Effector memory CD8-positive, alpha-beta T cell (primary cell): ENCODE measurements at places on chromosomes 4 and X.

- peaks cover 3% of the 10 kb centered on the region for H3K36me3 ChIP-seq
- peaks cover 71% of the 10 kb centered on the region for H3K27me3 ChIP-seq
Measured at GRCh38 chr4:7199129-7199725, 6.9 kb downstream of the SORCS2 start.

DNA sequence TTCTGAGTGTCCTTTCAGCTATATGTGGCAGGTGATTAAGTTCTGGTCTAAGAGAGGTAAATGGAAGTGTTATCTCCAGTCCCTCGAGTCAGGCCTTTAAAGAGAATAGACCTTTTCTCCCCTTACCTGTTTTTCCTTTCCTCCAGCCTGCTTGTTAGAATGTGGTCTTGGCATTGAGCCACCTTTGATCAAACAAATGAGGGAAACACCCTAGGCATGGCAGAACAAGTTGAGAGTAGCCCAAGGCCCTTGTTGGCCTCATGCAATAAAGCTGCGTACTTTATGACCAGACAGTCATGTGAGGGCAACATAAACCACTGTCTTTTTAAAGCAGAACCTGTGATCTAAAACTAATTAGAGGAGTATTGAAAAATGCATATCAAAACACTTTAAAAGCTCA is 13.2 kb upstream of the IL13RA2 start:
- H3K36me3 ChIP-seq, result no peaks in the 10 kb centered on the region
- no peaks in the 10 kb centered on the region for H3K27me3 ChIP-seq
- no peak overlapping the region for H3K4me3 ChIP-seq
- H3K4me1 ChIP-seq, result no peaks in the 10 kb centered on the region
- H3K27ac ChIP-seq, result no peak overlapping the region
- no peak for DNase-seq

DNA sequence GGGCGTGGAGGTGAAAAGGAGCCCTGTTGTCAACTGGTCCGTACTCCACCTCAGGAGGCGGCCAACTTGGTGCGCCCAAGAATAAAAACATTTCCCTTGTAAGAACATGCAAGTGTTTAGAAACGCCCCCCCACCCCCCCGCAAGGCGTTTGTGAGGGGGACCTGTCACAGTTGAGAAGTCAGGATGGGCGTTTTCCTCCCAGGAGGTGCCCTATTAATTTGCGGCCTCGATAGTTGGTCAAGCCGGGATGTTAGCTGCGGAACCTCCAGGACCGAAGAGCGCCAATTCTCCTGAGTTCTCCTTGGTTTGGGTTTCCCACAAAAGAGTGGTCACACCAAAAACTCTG is 651 bp upstream of the SAP30 start:
- DNase-seq, result no peak
- H3K4me1 ChIP-seq, result peaks cover 25% of the 10 kb centered on the region
- peak overlapping the region; percentile 97 for H3K27ac ChIP-seq
- H3K4me3 ChIP-seq, result peak overlapping the region; percentile 99

DNA sequence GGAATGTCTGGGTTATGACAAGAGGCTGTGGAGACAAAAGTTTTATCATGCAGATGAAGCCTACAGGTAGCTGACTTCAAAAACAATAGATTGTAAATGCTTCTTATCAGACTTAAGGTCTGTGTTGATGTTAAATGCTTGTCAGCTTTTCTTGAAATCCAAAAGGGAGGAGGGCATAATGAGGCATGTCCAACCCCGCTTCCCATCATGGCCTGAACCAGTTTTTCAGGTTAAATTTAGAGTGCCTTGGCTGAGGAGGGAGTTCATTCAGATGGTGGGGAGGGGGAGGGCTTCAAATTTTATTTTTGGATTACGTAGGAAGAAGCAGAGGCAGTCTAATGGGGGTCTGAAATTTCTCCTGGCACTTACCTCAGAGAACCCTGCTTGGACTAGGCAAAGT is 207.7 kb upstream of the HDX start:
- no peak overlapping the region for H3K27ac ChIP-seq
- no peak for DNase-seq
- no peaks in the 10 kb centered on the region for H3K4me1 ChIP-seq
- no peaks in the 10 kb centered on the region for H3K27me3 ChIP-seq
- no peaks in the 10 kb centered on the region for H3K36me3 ChIP-seq
- no peak overlapping the region for H3K4me3 ChIP-seq

- H3K36me3 ChIP-seq, result no peaks in the 10 kb centered on the region
- DNase-seq, result no peak
- H3K4me3 ChIP-seq, result no peak overlapping the region
- H3K27me3 ChIP-seq, result no peaks in the 10 kb centered on the region
- H3K27ac ChIP-seq, result no peak overlapping the region
Measured at GRCh38 chr4:129532573-129532972, 436.6 kb downstream of the C4orf33 start.

DNA sequence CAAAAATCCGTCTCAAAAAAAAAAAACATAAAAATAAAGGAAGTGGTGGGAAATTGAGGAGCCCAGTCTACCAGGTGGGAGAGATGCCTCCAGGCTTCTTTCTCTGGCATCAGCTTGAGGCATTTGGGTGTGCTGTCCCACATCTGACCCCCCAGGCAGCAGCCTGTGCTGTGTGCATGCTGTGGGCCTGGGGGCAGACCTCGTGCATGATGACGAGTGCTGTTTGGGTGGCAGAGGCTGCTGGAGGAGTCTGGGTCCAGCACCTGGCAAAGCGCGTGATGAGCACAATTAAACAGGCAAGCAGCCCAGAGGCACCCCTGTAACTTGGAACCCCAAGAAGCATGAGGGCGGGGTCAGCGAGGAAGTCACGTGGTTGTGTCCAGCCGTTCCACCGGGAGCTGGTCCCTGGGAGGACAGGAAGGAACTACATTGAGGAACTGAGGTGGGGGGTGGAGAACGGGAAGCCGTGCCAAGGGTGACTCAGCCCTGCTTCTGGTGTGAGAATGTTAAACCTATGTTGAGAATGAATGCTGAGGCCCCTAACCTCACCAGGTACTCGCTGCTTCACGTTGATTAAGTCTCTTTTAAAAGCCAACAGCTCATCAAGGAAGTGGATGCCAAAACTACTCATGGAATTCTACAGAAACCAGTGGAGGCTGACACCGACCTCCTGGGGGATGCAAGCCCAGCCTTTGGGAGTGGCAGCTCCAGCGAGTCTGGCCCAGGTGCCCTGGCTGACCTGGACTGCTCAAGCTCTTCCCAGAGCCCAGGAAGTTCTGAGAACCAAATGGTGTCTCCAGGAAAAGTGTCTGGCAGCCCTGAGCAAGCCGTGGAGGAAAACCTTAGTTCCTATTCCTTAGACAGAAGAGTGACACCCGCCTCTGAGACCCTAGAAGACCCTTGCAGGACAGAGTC is 6.1 kb downstream of the TACC3 start:
- no peaks in the 10 kb centered on the region for H3K27me3 ChIP-seq
- peaks cover 53% of the 10 kb centered on the region for H3K36me3 ChIP-seq
- no peak overlapping the region for H3K27ac ChIP-seq
- DNase-seq, result no peak

- no peaks in the 10 kb centered on the region for H3K27me3 ChIP-seq
- peaks cover 11% of the 10 kb centered on the region for H3K4me1 ChIP-seq
- H3K27ac ChIP-seq, result peak within 1 kb of the TSS; percentile 32
- peak within 1 kb of the TSS; percentile 16 for H3K4me3 ChIP-seq
- peaks cover 6% of the 10 kb centered on the region for H3K36me3 ChIP-seq
Measured at GRCh38 chr4:70721747-70722146, at the start of gene RUFY3. Gene RUFY3 (plus strand): TSS chr4:70721964. CDS start chr4:70722574, 610 bp downstream.

- H3K36me3 ChIP-seq, result no peaks in the 10 kb centered on the region
- peak; percentile 0 for DNase-seq
- no peak overlapping the region for H3K4me3 ChIP-seq
- no peaks in the 10 kb centered on the region for H3K4me1 ChIP-seq
- H3K27me3 ChIP-seq, result no peaks in the 10 kb centered on the region
Measured at GRCh38 chrX:111041018-111041462, 55.0 kb upstream of the PAK3 start.

DNA sequence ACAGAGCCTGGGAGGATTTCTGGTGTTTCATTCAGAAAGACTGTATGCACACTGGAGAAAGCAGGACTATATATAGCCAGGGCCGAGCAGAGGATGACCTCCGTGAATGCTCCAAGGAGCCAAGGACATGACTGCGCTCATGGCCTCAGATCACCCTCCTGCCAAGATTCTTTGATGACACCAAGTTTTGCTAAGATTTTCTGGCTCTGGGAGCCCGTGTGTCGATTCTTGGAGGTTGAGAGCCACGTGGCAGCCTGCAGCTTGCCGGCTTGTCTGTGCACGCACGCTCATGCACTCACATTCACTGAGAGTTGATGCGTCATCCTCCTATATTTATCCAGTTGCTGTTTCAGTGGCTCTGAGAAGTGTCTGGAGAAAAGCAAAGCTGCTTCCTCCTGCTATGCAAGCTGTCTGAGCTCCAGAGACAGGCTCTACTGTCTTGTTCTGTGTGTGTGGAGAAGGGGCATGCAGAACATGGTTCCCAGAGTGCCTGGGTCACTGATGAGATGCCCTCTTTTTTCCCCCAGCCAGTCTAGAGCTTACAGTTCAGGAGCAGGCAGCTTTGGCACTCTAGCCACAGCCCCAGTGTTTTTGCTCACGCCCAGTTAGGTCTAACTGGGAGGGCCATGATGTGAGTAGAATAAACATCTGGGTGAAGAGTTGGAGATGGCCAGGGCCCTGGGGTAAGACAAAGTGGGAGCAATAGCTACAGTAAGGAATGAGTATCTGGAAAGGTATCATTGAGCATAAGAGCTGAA is 64.9 kb upstream of the SCOC start:
- no peaks in the 10 kb centered on the region for H3K36me3 ChIP-seq
- no peak for DNase-seq
- no peak overlapping the region for H3K27ac ChIP-seq
- H3K4me1 ChIP-seq, result no peaks in the 10 kb centered on the region

DNA sequence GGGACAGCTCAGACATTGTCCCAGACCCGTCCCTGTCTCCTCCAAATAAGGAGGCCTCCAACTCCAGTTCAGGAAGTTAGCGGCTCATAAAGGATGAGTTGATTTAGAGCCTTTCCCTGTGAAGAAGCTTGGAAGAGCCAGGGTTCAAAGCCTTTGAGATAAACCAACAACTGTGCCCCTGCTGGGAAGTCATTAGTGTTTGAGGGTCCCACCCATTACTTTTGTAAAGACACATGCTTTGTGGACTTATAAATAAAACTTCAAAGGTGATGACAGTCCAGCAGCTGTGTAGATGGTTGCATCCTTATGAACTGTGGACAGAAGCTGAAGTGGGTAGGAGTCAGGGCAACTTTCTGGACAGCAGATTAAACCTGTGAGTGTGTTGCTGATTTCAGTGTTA is 86.0 kb upstream of the PGRMC2 start:
- no peak for DNase-seq
- H3K27me3 ChIP-seq, result no peaks in the 10 kb centered on the region
- no peak overlapping the region for H3K4me3 ChIP-seq
- no peak overlapping the region for H3K27ac ChIP-seq
- H3K36me3 ChIP-seq, result no peaks in the 10 kb centered on the region
- no peaks in the 10 kb centered on the region for H3K4me1 ChIP-seq

- H3K36me3 ChIP-seq, result peaks cover 29% of the 10 kb centered on the region
- H3K27me3 ChIP-seq, result no peaks in the 10 kb centered on the region
- H3K27ac ChIP-seq, result no peak overlapping the region
- H3K4me1 ChIP-seq, result peaks cover 8% of the 10 kb centered on the region
- no peak overlapping the region for H3K4me3 ChIP-seq
Measured at GRCh38 chr4:184653650-184654049, 4.1 kb downstream of the PRIMPOL start.

GRCh38 chr4:2406406-2406805 is 12.0 kb downstream of the ZFYVE28 start:
- H3K4me1 ChIP-seq, result peaks cover 62% of the 10 kb centered on the region
- H3K36me3 ChIP-seq, result peaks cover 68% of the 10 kb centered on the region
- no peak for DNase-seq
- no peaks in the 10 kb centered on the region for H3K27me3 ChIP-seq
- no peak overlapping the region for H3K4me3 ChIP-seq

GRCh38 chrX:1466971-1467561 is 14.4 kb upstream of the ASMTL start:
- peak overlapping the region; percentile 91 for H3K4me3 ChIP-seq
- peak overlapping the region; percentile 99 for H3K27ac ChIP-seq
- peaks cover 92% of the 10 kb centered on the region for H3K36me3 ChIP-seq

- no peak for DNase-seq
- H3K27ac ChIP-seq, result no peak overlapping the region
- no peak overlapping the region for H3K4me3 ChIP-seq
- H3K27me3 ChIP-seq, result no peaks in the 10 kb centered on the region
- H3K36me3 ChIP-seq, result peaks cover 7% of the 10 kb centered on the region
Measured at GRCh38 chr4:5683566-5683965, 24.8 kb downstream of the EVC2 start.

DNA sequence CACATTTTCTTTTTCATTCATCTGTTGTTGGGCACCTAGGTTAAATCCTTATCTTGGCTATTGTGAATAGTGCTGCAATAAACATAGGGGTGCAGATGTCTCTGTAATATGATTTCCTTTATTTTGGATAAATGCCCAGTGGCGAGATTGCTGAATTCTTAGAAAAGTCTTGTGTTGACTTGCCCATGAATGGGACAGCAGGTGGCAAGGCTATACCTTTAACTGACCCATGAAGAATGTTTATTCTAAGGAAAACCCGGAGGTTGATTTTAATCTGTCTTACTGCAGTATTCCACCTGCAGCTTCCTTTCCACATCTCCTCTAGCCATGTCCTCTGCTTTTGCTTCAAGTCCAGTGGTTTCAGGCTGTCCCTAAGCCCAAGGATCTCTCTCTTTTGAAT is 220.6 kb downstream of the SNCA start:
- H3K36me3 ChIP-seq, result no peaks in the 10 kb centered on the region
- H3K4me3 ChIP-seq, result no peak overlapping the region
- peaks cover 17% of the 10 kb centered on the region for H3K27me3 ChIP-seq
- DNase-seq, result no peak
- no peaks in the 10 kb centered on the region for H3K4me1 ChIP-seq

DNA sequence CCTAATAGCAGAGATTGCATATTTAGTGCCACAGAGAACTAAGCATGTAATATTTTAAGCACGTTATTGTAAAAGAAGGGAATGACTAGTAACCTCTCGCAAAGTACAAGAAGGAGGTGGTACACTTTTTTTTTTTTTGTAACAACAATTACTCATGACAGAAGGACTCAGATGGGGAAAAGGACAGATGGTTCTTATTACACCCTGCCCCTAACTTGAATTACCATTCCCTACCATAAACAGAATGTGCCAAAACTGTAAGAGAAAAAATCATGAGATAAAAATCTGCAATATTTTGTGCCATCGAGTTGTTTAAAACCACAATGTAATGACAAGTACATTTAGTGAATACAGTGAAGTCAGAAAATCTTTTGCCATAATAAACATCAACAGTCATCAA is 33.0 kb upstream of the RAPGEF2 start:
- DNase-seq, result no peak
- no peaks in the 10 kb centered on the region for H3K27me3 ChIP-seq
- no peaks in the 10 kb centered on the region for H3K36me3 ChIP-seq
- no peak overlapping the region for H3K27ac ChIP-seq

- no peak overlapping the region for H3K27ac ChIP-seq
- H3K36me3 ChIP-seq, result no peaks in the 10 kb centered on the region
- H3K27me3 ChIP-seq, result peaks cover 6% of the 10 kb centered on the region
- DNase-seq, result no peak
- H3K4me1 ChIP-seq, result no peaks in the 10 kb centered on the region
- no peak overlapping the region for H3K4me3 ChIP-seq
Measured at GRCh38 chr4:159428975-159429692, 326.3 kb downstream of the RAPGEF2 start.

- peak overlapping the region; percentile 59 for H3K4me3 ChIP-seq
- no peaks in the 10 kb centered on the region for H3K27me3 ChIP-seq
- no peaks in the 10 kb centered on the region for H3K36me3 ChIP-seq
- no peak for DNase-seq
Measured at GRCh38 chr4:99852199-99852749, 35.6 kb downstream of the DAPP1 start.

GRCh38 chr4:94595880-94596483 is 144.2 kb downstream of the PDLIM5 start:
- no peak overlapping the region for H3K27ac ChIP-seq
- H3K27me3 ChIP-seq, result no peaks in the 10 kb centered on the region
- no peaks in the 10 kb centered on the region for H3K36me3 ChIP-seq
- no peak for DNase-seq

- no peak overlapping the region for H3K4me3 ChIP-seq
- no peaks in the 10 kb centered on the region for H3K36me3 ChIP-seq
- H3K27me3 ChIP-seq, result no peaks in the 10 kb centered on the region
- no peaks in the 10 kb centered on the region for H3K4me1 ChIP-seq
Measured at GRCh38 chrX:117610806-117611205, 505.8 kb downstream of the KLHL13 start.
